Stimulated activated CD4-positive, alpha-beta T cell treated with anti-CD3 and anti-CD28 coated beads, Interleukin-1b, Interleukin-23, amount 100 ng/mL, for 4 hours (primary cell): ENCODE measurements at places on chromosomes 2 and 18.

GRCh38 chr2:117555965-117556364, 258.5 kb upstream of the DDX18 start:
- DNase-seq = no peak

- no peak for DNase-seq
Observed at GRCh38 chr18:12278741-12279682, 24.9 kb downstream of the CIDEA start.

DNA sequence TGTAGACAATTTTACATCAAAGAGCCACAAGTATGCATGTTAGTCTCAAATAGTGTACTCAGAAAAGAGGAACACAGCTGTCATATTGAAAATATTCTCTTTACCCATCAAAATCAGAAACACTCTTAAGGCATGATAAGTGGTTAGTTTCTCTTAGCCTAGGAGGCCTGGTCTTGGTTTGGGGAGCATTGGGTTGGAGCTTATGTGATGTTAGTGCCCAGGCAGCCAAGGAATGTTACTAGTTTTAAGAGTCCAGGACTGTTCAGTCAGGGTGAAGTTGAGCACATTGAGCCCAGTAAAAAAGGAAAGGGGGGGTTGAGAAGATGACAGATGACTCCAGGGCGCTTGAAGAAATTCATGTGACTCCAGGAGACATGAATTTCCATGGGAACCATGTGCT, 340.6 kb downstream of the HRH4 start:
- DNase-seq = no peak

GRCh38 chr18:24613896-24614640, 153.6 kb downstream of the HRH4 start:
- no peak for DNase-seq

- DNase-seq = no peak
Observed at GRCh38 chr2:157497638-157498314, 53.9 kb upstream of the CYTIP start.

DNA sequence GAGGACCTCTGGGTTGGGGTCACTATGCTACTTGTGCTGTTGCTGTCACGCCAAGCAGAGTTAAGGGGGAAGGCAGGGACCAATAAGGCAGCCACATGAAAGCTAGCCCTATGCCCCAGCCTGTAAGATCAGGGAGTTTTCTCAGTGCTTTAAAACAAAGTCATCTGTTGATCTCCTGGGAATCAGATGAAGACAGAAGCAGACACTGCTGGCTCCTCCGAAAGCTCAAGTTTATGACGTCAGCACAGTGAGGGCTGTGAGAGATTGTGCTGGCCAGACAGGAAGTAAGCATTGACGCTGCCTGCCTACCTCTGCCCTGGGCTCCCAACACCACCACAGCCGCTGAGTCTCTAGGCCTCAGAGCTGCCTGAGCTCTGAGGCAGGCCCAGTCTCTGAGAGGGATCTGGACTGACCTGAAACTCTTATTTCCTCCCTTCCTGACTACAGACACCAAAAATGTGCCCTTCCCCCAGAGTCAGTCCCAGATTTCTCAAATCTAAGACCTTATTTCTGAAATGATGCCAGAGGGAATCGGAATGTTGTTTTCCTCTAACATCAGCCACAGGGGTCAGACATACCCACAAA, 118.1 kb upstream of the EPAS1 start:
- no peak for DNase-seq

- DNase-seq = no peak
Observed at GRCh38 chr2:54360055-54360792, 95.9 kb upstream of the SPTBN1 start.

GRCh38 chr2:218005486-218005885, 2.7 kb upstream of the TNS1 start:
- DNase-seq = no peak

- DNase-seq = no peak
Observed at GRCh38 chr2:217223222-217223930, 363.5 kb upstream of the TNP1 start.

DNA sequence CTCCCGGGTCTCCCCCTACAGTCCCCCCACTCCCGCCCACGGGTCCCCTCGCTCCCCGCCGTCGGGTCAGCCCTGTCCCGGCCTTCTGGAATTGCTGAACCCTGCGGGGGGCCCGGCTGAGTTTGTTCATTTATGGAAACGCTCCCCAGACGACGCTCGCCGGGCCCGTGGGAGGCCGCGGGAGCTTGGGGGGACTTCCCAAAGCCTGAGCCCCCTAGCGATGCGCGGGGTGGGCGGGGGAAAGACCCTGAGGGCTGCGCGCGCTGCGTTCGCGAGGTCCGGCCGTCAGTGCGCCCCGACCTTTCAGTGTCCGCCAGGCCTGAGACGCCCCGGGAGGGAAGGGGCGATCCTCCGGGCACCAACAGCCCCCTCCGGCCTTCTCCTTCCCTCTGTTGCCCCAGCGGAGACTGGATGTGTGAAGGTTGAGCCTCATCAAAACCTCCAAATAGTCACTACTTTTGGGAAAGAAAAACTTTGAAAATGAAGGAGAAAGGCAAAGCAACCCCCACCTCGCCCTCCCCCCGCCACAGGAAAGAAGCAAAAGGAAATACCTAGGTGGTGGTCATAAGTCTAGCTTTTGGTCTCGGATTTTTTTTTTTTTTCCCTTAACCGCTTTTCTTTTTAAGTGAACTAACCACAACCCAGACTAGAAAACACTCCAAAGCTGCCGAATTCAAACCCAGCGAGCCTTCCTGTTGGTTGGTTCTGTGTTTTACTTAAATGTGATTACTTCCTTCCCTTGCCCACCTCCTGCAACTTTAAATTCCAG, 509 bp upstream of the CYS1 start:
- no peak for DNase-seq
